Activated CD4-positive, alpha-beta memory T cell treated with anti-CD3 and anti-CD28 coated beads, Interleukin-2, amount 10 ng/mL, durations not matched to agents 7 days and 5 days (primary cell): ENCODE measurements at places on chromosomes 1 and 21.

DNA sequence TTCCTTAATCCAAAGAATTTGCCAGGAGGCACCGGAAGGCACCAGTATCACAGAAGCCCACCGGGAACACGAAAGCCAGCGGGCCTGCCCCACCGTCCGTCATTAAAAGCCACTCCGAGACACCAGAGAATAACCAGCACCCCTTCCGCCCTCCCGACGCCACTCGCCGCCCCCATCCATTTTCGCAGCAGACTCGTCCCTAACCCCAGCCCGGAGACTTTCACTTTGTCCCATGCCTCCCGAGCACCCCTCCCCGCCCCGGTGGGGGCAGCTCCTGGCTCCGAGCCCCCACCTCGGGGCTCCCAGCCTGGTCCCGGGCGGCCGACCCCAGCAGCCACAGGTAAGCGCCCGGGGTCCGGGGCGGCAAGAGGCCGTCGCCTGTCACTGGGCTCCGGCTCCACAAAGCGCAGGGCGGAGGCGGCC is 105.4 kb downstream of the SLC45A1 start:
- no peak overlapping the region for H3K4me3 ChIP-seq
- no peaks in the 10 kb centered on the region for H3K27me3 ChIP-seq
- H3K36me3 ChIP-seq: peaks cover 14% of the 10 kb centered on the region
- no peak overlapping the region for H3K27ac ChIP-seq
- peaks cover 44% of the 10 kb centered on the region for H3K4me1 ChIP-seq

DNA sequence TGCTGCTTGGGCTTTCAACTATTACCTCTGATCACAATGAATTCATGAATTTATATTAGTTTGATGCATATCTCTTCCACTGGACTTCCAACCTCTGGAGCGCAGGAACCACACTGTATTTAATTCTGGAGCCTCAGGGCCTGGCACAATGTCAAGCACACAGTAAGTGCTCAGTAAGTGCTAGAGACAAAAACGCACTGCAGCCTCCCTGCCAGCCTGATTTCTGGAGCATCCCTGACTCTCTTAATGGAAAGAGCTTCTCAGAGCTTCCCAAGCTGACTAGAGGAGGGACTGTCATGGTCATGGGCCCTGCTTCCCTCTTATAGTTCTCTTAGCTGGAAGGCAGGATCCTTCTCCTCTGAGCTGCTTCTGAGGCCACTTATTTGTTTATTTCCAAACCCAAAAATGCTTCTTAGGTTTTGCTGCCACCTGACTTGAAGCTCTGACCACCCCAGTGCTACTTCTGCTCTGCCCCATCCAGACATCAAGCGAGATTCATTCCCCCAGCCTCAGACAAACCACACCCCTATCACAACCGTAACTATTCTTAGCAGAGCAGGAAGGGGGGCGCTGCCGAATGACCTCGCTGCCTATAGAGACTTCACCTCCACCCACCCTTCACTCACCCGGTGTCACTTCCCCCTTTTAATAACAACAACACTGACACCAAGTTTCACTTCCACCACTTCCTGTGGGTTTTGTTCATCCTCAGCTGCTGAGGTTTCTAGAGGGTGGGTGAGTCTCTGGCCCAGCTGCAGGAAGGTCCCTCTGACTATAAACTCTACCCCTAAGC is 33.6 kb downstream of the NUAK2 start:
- peaks cover 7% of the 10 kb centered on the region for H3K27me3 ChIP-seq
- H3K4me1 ChIP-seq: peaks cover 65% of the 10 kb centered on the region
- peak overlapping the region; percentile 56 for H3K4me3 ChIP-seq

GRCh38 chr21:19608101-19608621 is 1204.6 kb upstream of the TMPRSS15 start:
- H3K36me3 ChIP-seq: no peaks in the 10 kb centered on the region
- no peak overlapping the region for H3K4me3 ChIP-seq
- H3K27me3 ChIP-seq: no peaks in the 10 kb centered on the region
- H3K4me1 ChIP-seq: no peaks in the 10 kb centered on the region
- no peak overlapping the region for H3K27ac ChIP-seq
- DNase-seq: no peak

- H3K36me3 ChIP-seq: no peaks in the 10 kb centered on the region
- H3K27ac ChIP-seq: no peak overlapping the region
- H3K27me3 ChIP-seq: peaks cover 1% of the 10 kb centered on the region
- DNase-seq: no peak
- H3K4me1 ChIP-seq: no peaks in the 10 kb centered on the region
Measured at GRCh38 chr1:229669333-229669732, 43.3 kb downstream of the URB2 start.

DNA sequence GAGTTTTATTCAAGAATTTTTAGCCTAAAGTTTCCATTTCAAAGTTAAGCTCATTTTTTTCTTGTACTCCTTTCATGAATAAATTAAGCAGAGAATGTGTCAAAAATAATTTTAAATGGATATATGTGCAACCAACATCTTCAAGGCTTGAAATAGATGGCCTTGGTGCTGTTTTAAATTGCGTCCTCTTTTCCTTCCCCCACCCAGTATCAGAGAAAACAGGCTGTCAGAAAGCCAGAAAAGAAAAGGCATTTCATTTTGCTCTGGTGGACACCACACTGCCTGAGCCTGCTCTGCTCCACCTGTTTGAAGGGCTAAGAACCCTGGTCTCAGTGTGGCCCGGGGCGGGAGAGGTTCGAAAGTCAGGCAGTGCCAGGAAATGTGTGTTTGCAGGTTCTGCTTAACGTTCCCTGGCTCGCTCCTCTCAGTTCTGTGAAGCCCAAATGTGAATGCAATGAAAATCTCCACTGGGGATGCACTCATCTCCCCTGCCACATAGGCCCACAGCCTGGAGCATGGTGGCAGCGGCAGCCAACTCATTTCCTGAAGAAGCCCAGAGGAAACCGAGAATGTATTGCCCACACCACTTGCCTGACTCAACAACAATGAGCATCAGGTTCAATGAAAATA is 134.4 kb downstream of the SDCCAG8 start:
- H3K27me3 ChIP-seq: no peaks in the 10 kb centered on the region
- H3K36me3 ChIP-seq: no peaks in the 10 kb centered on the region
- H3K4me1 ChIP-seq: peaks cover 10% of the 10 kb centered on the region
- peak; percentile 22 for DNase-seq
- peak overlapping the region; percentile 19 for H3K27ac ChIP-seq

DNA sequence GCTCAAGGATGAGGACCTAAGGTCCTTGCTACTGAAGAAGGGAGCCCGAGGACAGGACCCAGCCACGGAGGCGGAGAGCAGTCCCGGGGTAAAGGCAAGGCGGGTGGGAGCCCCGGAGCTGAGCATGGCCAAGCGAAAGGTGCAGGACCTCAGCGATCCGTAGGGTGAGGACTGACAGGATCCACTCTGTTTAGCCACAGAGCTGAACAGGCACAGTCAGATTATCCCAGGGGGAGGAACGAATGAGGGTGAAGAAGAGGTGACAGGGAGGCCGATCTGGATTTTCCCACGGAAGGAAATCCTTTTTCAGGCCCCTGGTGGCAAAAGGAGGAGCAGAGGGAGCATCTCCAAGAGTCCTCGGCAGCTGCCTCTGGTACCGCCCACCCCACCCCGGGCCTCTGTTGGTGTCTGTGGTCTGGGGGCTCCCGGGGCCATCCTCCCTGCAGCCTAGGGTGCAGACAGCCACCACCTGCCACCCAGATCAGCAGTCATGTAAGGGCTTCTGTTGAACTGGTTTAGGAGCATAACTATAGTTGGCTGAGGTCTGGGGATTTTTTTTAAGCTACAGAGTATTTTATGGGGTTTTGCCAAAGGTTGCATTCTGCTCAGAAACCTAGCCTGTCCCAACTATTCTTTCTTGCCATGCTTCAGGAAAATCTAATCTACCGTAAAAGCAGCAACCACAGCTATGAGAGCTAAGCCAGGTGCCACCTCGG is 32.3 kb upstream of the LBR start:
- H3K4me3 ChIP-seq: no peak overlapping the region
- peaks cover 62% of the 10 kb centered on the region for H3K4me1 ChIP-seq
- H3K27me3 ChIP-seq: no peaks in the 10 kb centered on the region
- peak overlapping the region; percentile 77 for H3K27ac ChIP-seq
- DNase-seq: no peak

DNA sequence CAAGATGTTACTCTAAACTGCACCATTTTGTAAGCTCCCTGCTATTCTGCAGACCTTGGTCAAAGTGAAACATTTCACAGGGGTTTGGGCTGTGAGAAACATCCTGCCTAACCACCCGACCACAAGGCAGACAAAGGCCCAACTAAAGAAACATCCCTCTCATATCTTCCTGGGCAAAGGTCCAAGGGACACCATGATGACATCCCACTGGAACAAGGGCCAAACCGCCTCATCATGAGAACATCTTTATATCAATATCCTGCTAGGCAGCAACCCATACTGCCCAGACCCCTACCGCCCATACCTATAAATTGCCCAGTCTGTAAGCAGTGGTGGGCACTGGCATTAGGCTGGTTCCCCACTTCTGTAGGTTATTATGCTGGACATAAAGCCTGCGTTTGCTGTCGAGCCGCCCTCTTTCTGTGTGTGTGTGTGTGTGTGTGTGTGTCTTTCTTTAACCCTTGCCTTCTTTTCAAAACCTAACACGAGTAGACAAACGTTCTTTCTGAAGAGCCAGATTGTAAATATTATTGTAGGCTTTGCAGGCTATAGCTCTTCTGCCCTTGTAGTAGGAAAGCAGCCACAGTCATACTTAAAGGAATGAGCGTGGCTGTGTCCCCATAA is 1.0 kb upstream of the PPIE start:
- peak; percentile 32 for DNase-seq
- no peak overlapping the region for H3K4me3 ChIP-seq
- peaks cover 24% of the 10 kb centered on the region for H3K36me3 ChIP-seq
- peaks cover 43% of the 10 kb centered on the region for H3K4me1 ChIP-seq
- H3K27me3 ChIP-seq: peaks cover 10% of the 10 kb centered on the region
- peak overlapping the region; percentile 44 for H3K27ac ChIP-seq

GRCh38 chr1:41613689-41614574 is 129.4 kb upstream of the EDN2 start:
- no peak overlapping the region for H3K4me3 ChIP-seq
- no peaks in the 10 kb centered on the region for H3K27me3 ChIP-seq
- DNase-seq: no peak
- H3K27ac ChIP-seq: no peak overlapping the region

GRCh38 chr1:59393211-59394180 is 96.6 kb downstream of the FGGY start:
- no peak overlapping the region for H3K4me3 ChIP-seq
- no peak overlapping the region for H3K27ac ChIP-seq
- no peaks in the 10 kb centered on the region for H3K27me3 ChIP-seq
- DNase-seq: no peak
- H3K4me1 ChIP-seq: peaks cover 26% of the 10 kb centered on the region
- H3K36me3 ChIP-seq: peaks cover 4% of the 10 kb centered on the region

GRCh38 chr1:86948212-86948611 is 33.8 kb downstream of the HS2ST1 start:
- no peaks in the 10 kb centered on the region for H3K36me3 ChIP-seq
- no peaks in the 10 kb centered on the region for H3K4me1 ChIP-seq
- no peaks in the 10 kb centered on the region for H3K27me3 ChIP-seq
- no peak for DNase-seq
- no peak overlapping the region for H3K4me3 ChIP-seq
